ENCODE measurements at places on chromosomes 2 and 18. TPM values are rescaled to one million over a fixed set of nuclear protein-coding genes. Genes with fewer than 3 reads are reported as not detected.

DNA sequence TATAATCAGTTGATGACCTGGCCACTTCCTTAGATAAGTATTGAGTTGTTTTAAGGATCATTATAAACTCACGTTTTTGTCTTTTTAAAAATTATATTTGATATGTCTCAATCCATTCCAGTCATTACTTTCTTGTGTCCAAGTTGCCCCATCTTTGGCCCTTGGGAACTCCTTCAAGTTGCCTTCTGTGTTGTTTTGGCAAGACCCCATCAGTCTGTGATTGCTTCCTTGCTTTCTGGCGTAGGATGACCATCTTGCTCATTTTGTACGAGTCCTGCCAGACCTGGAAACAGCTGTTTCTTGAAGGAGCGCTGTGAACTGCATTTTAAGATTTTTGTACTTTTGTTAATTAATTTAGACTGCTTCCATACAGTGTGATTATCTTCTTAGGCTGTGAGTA is 68.9 kb upstream of the ITM2C start:
- no peak overlapping the region for H3K4me3 ChIP-seq
- H3K4me1 ChIP-seq = peaks cover 20% of the 10 kb centered on the region
- H3K27me3 ChIP-seq = no peaks in the 10 kb centered on the region
- peaks cover 12% of the 10 kb centered on the region for H3K36me3 ChIP-seq

DNA sequence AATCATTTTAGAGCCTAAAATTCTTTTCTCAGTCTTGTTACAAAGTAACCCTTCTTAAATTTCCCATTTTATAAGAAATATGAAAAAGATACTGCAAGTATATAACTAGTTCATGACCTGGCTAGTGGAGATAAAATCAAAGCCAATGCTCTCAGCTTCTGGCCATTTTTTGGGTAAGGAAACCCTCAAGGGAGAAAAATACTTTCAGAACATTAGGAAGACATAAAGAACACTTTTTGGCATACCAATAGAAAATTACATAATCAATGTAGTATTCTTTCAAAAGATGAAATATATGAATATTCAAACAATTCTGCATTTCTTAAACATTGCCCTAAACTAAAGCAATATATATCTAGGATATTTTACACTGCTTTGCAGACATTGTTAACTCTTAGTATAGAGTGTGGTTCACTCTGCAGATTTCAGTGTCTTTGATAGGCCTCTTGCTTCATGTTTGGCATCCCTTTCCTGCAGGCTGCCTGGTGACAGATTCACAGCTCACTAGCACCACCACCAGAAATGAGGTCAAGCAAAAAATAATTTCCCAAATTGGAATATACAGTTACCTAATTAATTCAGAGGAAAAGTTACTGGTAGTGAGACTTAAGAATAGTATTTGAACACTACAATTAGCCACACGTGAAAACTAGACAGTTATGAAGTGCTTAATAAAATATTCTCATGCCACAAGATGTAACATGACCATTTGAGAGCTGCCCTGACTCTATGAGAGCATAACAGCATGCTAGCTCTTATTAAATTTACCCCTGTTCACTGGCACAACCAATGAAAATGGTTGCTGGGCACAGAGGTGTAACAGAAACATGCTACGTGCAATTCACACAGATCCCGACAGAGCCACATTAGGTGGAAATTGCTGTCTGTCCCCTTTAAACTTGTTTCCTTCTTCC is 36.0 kb downstream of the PAIP2B start:
- H3K4me1 ChIP-seq = peaks cover 25% of the 10 kb centered on the region
- H3K27me3 ChIP-seq = no peaks in the 10 kb centered on the region
- no peaks in the 10 kb centered on the region for H3K36me3 ChIP-seq
- DNase-seq = no peak
- H3K27ac ChIP-seq = no peak overlapping the region

LCT gene
- total RNA-seq = not detected

SERPINB11 gene
- not detected for total RNA-seq

DNA sequence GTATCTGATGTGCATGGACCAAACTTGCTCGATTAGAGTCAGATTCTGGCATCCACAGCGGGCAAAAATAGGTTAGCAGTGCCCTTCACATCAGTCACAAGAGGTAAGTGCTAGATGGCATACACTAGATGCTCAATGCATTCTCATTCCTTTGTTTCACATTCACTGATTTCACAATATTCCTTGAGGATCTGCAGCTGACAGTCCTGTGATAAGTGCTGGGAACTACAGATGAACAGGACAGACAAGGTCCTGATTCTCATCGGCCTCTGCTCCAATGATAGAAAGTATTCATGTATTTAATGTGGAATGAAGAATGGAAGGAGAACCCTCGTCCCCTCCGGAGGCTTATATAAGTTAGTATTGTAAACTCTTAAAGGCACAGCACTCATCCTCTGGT is 96.8 kb upstream of the SERPINE2 start:
- no peak overlapping the region for H3K27ac ChIP-seq
- H3K4me3 ChIP-seq = no peak overlapping the region
- no peaks in the 10 kb centered on the region for H3K4me1 ChIP-seq
- H3K27me3 ChIP-seq = no peaks in the 10 kb centered on the region
- DNase-seq = no peak
